ENCODE measurements at places on chromosomes 2 and 18.

DNA sequence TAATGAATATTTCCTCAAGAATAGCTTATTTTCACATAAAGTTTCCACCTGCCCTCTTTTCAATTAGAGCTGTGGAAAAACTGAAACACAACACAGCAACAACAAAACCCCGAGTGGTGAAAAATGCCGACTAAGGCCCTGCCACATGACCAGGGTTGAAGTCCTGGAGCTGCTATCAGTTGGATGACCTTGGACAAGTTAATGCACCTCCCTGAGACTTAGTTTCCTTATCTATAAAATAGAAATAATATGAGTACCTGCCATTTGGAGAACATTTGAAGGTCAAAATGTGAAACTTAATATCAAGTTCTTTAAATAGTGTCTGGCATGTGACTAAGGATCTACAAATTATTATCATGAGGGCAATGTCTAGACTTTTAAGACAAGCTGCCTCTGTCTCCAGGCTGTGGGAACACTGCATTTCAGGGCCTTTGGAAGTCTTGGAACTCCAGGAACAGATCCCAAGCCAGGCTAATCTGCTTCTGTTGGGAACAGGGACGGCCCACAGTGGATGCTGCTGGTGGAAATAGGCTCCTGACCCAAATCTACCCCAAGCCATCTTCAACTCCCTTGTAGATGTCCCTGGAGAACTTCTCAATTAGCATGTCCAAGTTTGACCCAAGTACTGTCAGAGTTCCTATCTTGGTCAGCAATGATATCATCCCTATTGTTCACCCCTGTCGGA, 42.0 kb upstream of the TRIB2 start:
- DNase-seq, result no peak

DNA sequence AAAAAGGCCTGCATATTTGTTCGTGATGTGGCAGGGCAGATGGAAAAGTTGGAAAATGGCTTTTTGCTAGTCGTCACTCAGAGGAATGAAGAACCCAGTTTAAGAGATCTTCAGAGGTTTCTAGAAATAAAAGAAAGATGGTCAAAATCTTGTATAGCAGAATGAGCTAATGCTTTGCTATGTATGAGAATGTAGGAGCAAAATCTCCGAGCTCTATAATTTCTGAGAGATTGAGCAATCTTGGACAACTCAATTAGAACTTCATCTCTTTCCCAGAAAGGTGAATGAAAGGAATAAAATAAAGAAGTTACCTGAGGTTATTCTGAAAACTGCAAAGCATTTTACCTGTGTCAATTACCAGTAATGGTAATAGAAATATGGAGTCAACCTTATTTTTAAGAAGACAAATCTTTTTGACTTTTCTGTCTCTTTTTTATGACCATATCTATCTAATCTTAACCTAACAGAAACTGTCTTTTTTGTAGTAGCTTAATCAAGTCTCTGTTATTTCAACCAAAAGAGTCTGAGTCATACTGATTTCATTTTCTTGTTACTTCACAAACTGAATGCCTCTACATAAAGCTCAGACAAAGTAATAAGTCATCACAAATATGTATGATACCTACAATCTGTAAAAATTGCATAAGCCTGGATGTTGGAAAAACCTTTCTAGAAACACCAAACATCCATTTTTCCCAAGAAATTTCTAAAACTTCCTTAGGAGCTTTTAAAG, 32.5 kb downstream of the CCDC68 start:
- DNase-seq, result no peak

GRCh38 chr2:12099374-12099773, 352.9 kb downstream of the LPIN1 start:
- no peak for DNase-seq

DNA sequence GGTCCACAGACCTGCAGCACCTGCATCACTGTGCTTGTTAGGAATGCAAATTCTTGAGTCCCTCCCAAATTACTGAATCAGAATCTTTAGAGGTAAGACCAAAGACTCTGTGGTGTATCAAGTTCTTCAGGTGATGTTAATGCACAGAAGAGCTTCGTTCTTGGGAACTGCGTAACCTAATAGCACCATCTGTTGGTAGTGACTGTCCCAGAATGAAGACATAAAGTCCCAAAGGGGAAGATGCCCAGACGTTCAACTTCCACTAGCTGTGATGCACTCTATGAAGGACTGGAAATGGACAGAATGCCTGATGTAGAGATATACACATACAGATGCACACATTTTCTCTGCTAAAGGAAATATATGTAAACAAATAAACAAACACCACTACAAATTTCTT, 576.0 kb downstream of the LRP1B start:
- no peak for DNase-seq

- no peak for DNase-seq
Measured at GRCh38 chr18:3494245-3494526, 44.2 kb downstream of the TGIF1 start.

Measured in GM12891 (cell line).